ENCODE measurements at places on chromosomes 11 and 22. TPM values are rescaled to one million over a fixed set of nuclear protein-coding genes. Genes with fewer than 3 reads are reported as not detected.

- no peak for DNase-seq
These were observed 33.4 kb upstream of the LYVE1 start for GRCh38 chr11:10601837-10602236.

The PNPLA5 gene
- total RNA-seq = 3.1 TPM

The TESMIN gene
- 2.1 TPM for total RNA-seq

The SCN3B gene
- 133 TPM for total RNA-seq

GRCh38 chr22:25602916-25603315 lies 38.4 kb downstream of the GRK3 start:
- DNase-seq = no peak

DNA sequence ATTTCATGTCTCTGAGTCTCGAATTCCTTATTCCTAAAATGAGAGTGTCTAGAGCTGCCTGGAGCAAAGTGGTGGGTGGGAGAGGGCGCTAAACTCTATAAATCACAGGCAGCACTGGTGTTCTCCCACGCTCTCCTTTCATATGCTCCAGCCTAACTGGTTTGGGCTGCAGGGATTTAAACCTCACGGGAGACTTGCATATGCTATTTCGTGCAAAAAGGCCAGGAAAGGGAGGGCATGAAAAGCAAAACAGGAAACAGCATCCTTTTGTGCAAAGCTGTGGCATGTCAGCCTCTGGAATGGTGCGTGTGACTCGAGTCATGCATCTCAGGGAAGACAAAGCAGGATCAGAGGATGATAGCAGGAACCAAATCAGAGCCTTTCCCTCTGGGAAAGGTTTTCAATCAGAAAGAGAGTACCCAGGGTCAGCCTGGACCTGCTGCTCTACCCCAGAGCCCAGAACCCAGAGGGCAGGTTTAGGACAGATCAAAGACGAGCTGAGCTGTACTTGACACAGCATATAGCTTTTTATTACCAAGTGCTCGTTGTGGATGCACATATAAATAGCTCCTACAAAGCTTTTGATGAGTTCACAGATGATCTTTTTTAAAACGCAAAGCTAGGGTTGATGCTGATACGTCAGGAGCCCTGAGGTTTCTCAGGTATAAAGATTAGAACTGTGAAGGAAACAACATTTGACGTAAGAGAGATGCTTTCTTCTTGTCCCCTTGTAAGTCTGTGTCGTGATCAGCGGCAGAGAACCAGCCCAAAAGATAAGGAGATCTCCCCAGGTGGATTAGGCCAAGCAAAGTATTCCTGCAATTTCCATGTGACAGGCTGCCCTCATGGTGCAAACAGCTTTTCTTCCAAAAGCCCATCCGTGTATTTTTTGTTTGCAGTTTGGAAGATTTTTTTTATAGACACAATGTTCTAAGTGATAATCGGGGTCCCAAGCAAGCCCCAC lies 46.2 kb upstream of the YWHAH start:
- DNase-seq = no peak

GRCh38 chr11:111461460-111462235 lies 50.5 kb downstream of the BTG4 start:
- no peak for DNase-seq

DNA sequence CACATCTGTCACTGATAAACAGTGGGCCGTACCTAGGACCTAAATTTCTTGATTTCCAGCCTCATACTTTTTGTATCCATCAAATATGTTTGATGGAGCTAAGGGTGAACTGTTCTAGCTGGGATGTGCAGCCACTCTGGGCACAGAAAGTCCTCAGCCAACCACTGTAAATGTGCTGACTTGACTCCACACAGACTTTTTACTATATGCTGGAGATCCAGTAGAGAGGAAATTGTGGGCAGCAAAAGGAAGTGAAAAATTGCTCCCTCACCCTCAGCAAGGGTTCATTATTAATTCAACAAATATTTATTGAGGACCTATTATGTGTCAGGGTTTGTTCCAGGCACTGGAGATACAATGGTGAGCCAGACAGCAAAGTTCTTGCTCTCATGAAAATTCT lies 54.2 kb upstream of the AMPD3 start:
- no peak for DNase-seq

The TRIM3 gene
- 63.7 TPM for total RNA-seq

The CCDC116 gene
- 0.38 TPM for total RNA-seq

GRCh38 chr11:33291004-33291777 lies 34.0 kb downstream of the HIPK3 start:
- no peak for DNase-seq

DNA sequence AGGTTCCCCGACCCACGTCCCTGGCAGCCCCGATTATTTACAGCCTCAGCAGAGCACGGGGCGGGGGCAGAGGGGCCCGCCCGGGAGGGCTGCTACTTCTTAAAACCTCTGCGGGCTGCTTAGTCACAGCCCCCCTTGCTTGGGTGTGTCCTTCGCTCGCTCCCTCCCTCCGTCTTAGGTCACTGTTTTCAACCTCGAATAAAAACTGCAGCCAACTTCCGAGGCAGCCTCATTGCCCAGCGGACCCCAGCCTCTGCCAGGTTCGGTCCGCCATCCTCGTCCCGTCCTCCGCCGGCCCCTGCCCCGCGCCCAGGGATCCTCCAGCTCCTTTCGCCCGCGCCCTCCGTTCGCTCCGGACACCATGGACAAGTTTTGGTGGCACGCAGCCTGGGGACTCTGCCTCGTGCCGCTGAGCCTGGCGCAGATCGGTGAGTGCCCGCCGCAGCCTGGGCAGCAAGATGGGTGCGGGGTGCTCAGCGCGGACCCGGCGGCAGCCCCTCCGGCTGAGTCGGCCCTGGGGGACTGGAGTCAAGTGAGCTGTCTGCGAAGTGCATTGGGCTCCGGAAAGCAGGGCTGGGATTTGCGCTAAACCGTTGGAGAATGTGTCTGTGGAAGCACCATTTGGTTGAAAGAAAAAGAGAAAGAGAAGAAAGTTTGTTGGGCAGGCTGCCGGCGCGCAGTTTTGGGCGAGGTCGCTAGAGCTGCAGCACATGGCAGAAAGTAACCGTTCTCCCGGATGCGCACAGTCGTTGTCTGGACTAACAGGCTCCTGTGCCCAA lies at the start of gene CD44:
TSS of gene CD44 (plus strand) at position 229 of the 779 bp plus-strand sequence. CDS start at position 362, 133 bp downstream.
- no peak for DNase-seq

GRCh38 chr11:119626197-119626841 lies 102.7 kb downstream of the NECTIN1 start:
- DNase-seq = no peak

- DNase-seq = no peak
These were observed 1422.9 kb downstream of the TBC1D22A start for GRCh38 chr22:48185071-48186055.

- DNase-seq = peak; percentile 63
These were observed at the start of gene SYNGR1 for GRCh38 chr22:39349967-39350726. SYNGR1 (plus strand) TSS chr22:39349991; CDS start chr22:39350011, 20 bp downstream.

DNA sequence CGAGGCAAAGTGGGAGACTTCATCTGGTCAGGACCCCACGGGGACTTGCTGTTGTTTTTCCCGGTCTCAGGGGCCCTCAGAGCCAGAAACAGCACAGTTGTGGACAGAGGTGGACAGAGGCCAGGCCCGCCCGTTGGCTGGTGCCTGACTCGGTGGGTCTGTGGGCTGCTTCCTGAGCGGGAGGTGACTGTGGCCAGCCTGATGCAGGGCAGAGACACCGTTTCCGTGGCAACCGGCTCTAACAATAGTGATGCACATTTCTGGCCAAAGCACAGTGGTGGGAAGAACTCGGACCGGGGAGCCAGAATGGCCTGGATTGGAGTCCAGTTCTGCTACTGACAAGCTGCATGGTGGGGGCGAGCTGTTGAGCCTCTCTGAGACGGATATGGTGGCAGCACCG lies 58.7 kb upstream of the ATXN10 start:
- no peak for DNase-seq

GRCh38 chr11:96008161-96008720 lies 84.3 kb upstream of the MTMR2 start:
- DNase-seq = no peak

The GAL3ST1 gene
- 16.8 TPM for total RNA-seq

The RCOR2 gene
- total RNA-seq = 10.0 TPM

GRCh38 chr11:117099696-117100095 lies 1.5 kb upstream of the SIK3 start:
- DNase-seq = no peak

- DNase-seq = peak; percentile 3
These were observed 885.6 kb downstream of the BRD1 start for GRCh38 chr22:48941903-48942575.

DNA sequence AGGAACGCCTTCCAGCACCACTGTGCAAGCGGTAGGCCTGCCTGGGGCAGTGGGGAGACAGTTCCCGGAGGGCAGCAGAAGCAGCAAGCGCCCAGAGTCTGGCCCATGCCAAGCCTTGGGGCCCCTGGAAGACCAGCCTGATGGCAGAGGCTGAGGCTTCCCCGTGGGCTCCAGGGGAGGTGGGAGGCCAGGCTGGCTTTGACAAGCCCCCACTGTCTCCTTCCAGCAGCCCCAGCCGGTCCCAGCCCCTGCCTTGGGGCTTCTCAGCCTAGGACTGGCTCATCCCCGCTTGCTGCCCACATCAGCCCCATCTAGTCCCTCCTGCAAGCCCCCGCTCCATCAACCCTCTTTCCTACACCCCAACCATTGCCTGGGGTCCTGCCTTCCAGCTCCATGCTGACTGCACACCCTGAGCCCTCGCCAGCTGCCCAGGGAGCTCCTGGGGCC lies 46.7 kb downstream of the IGF2 start:
- no peak for DNase-seq

The TRIM51 gene
- total RNA-seq = not detected

DNA sequence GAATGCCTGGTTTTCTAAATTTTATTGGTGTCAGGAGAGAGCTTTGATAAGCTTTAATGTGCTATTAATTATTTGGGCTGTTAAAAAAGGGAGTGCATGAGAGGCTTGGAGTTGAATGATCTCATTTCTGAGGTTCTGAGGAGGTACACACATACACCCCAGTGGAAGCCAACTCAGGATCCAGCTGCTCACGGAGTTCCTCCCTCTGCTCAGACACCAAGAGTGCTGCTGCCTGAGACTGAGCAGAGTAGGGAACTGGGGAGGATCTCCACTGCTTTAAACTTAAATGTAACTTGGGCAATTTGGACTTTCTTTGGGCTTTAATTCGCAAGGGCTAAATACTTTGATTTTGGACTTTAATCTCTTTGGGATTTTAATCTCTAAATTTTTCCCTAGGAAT lies 414.4 kb upstream of the CADM1 start:
- DNase-seq = no peak

DNA sequence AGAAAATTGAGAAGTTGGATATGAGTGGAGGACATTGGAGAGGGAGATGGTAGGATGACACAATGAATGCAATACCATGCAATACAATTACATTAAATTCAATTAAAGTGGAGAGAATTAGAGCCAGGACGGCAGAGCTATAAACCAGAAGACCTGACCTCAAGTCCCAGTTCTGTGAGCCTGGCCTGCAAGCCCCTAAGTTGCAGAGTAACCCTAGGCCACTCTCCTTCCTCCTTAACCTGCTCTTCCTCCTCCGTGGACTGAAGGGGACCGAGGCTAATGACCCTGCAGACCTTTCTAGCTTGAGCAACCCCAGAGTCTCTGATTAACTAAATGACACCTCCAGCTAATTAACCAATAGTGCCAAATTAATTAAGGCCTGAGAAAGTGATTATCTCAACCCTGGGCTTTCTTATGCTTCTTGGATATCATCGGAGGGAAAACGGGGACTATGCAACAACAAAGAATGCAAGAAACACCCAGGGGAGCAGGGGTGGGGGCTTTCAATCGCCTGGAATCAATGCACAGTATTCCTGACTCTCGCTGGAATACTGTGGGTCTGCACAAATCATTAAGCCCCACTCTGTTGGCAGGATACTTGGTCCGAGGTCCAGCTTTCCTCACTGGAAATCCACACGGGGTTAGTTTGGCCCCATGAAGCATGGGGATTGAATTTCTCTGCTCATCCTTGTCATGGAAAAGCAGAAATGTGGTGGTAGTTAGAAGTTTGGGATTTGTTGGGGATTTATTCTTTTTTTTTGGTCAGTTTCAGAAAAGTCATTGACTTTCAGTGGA lies 548.3 kb downstream of the MN1 start:
- DNase-seq = no peak

DNA sequence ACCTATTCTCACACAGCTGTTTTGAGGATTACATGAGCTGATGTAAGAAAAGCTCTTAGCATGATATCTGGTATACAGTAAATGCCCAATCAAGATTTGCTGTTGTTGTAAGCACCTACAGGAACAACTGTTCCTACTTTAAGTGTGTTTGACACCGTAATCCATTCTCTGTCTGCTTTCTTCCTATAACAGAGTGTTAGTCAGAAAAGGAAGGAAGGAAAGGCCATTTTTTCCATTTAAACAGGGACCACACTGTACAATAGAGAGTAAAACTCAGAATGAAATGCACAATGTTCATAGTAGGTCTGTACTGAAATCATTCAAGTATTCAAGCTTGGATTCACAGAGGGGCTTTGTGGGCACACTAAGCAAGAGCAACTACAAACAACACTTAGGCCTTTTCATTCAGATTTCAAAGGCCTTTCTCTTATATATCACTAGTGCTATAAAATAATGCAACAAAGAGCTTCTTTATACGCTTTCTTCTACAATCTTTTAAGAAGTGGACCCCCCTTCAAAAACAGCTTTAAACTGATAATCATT lies 21.5 kb downstream of the MTCH2 start:
- DNase-seq = no peak

- DNase-seq = no peak
These were observed 48.2 kb upstream of the SMCO4 start for GRCh38 chr11:93591247-93591898.

The IL18 gene
- 4.4 TPM for total RNA-seq

The OR51D1 gene
- not detected for total RNA-seq

The ART5 gene
- total RNA-seq = 0.91 TPM

The LRRC55 gene
- 7.3 TPM for total RNA-seq

The BIRC3 gene
- total RNA-seq = 2.8 TPM

- no peak for DNase-seq
These were observed 77.0 kb upstream of the MYOD1 start for GRCh38 chr11:17642370-17642769.

DNA sequence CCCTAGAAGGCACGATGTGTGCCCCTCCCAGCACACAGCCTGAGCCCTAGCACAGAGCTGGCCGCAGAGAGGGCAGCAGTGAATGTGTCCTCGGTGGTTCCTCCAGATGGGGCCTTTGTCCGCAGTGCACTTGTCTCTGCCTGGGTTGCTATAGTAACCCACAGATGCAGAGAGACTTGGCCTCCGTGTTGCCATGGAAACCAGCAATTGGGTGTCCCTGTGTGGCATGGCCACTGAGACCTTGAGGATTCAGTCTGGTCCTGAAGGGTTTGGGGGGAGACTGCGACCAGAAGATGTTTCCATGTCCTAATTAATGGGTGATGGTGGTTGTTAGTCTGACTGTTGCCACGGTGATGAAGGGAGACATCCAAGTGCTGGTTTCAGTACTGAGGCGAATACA lies 42.6 kb upstream of the TUB start:
- peak; percentile 49 for DNase-seq

DNA sequence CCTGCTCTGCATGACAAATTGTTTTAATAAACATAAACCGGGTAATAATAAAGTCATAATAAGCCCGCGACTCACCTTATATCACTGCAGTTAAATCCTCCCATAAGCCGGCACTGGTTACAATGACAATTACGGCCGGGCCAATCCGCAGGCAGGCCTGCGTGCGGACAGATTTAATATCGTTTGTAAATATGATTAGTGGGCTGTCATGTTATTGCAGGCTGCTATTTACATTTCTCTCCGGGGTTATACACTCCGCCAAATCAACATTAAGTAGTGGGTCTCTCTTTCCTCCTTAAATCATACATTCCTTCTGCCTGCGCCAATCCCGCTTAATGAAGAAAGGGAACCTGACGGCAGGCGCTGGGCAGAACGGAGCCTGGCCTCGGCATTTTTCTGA lies 51.8 kb upstream of the LMO1 start:
- DNase-seq = no peak
